Mesendoderm (in vitro differentiated cells): ENCODE measurements at places on chromosomes 3 and 15.

GRCh38 chr3:141738891-141739363 is 829 bp downstream of the RNF7 start:
- peak; percentile 45 for DNase-seq

DNA sequence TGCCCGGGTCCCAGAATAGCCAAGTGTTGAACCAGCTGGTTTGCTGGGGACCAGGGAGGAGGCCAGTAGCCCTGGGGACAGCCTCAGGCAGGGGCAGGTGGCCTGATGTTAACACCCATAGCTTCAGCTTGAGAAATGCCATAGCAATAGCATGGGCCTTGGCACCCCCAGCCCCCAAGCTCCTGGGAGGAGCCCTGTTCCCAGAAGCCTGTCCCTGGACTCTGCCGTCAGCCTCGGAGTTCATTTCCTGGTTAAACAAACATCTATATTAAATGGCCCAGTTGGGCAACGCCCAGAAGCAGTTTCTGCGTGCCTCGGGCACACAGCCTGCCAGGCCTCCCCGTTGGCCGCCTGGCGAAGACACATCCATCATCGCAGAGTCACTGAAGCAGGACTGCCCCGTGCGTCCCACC is 58.2 kb downstream of the FGD5 start:
- no peak for DNase-seq

- DNase-seq = no peak
These were observed 331.5 kb upstream of the MCTP2 start for GRCh38 chr15:93899817-93900216.

- no peak for DNase-seq
These were observed 3.6 kb downstream of the OTOL1 start for GRCh38 chr3:161500068-161500796.

DNA sequence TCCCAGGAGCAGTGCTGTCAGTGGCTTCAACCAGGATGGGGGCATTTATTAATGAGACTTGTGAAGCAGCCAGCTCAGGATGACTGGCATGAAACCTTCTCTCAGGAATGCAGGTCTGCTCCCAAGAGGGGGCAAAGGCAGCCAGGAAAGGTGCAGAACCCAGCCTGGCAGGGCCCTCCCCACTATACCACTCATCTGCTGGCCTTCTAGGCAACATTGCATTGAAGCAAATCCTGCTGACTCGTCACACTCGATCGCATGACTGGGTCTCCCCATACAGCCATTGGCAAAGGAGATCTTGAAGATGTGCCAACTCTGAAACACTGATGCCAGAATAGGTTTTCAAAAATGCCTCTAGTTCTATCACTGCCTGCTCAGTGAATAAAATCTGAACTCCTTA is 65.7 kb upstream of the CMTM7 start:
- DNase-seq = no peak

DNA sequence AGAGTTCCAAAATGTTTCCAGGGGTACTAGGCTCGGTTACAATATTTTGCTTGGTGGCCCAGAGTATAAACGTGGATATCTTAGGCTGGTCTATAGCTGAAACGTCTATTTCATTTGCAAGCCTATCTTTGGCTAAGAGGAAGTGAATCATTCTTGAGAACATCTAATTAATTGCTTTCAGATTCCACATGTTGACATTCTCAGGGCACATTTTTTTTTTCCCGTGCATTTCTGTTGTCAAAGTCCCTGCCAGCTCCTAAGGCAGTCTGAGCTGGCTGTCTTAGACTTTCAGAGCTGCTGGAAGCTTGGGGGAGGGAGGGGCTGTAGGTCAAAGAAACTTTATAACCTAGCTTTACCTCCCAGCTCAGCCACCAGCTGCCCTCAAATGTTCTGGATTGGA is 23.2 kb upstream of the LAMP3 start:
- DNase-seq = no peak

DNA sequence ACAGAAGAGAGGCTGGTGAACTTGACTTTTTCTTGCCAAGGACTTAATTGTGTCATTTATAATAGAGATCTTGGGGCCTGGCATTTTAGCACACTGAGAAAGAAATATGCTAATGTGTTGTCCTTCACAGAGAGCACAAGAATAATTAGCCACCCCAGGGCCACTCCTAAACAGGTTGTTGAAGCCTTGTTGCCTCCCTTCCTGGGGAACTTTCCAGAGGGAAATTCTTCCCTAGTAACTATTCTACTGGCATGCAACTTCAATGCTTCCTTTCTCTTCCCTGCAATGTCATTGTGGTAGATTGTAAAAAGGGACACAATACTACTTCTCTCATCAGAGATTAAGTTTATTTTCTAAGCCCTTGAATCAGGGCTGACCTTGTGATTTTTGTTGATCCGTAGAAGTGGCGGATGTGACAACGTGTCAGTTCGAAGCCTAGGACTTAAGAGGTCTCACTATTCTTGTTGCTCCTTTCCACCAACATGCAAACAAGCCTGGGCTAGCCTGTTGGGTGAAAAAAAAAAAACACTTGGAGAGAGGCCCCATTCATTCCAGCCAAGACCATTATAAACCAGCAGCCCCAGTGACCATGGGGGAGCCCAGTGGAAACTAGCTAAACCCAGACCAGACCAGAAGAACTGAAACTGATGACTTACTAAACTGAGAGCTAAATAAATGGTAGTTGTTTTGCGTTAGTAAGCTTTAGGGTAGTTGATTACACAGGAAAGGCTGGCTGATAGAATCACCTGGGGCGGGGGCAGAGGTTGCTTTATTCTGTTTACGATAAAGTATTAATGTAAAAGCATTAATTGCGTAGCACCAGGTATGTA is 287.2 kb downstream of the SHQ1 start:
- peak; percentile 25 for DNase-seq
